HFFc6 (cell line): ENCODE measurements at places on chromosomes 7 and 10.

DNA sequence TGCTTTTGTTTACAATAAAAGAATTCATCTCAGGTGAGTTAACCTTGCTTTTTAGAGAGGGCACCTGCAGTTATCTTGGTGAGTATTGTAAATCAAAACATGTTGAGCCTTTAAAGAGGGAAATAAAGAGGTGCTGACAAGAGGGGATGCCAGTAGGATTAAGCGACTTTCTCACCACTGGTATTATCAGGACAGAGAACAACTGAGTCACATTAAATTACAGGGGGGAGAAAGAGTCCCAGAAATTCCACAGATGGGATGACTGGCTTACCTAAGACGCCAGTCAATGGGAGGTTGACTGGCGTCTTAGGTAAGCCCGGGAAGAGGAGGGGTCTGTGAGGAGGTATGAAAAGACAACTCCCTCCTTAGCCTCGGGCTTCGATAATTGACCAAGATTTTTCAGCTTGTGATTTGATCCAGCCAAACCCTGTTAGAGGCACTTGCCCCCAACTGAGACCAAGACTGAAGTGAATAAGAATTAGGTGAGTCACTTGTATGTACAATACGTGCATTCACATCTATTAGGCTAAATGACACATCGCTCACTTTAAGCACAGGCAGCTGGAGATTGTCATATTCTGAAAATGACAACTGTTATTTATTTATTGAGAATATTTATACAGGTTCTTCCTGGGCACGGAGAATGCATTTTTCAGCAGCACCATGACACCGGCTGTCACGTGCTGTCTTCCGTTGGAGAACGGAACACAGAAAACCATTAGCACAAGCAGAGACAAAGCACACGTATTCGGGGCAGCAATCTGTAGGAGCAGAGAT is 117.6 kb downstream of the SEM1 start:
- no peaks in the 10 kb centered on the region for H3K4me1 ChIP-seq
- no peak for DNase-seq
- H3K27me3 ChIP-seq, result no peaks in the 10 kb centered on the region
- no peaks in the 10 kb centered on the region for H3K36me3 ChIP-seq
- no peak overlapping the region for H3K4me3 ChIP-seq

GRCh38 chr7:106329971-106330733 is 45.4 kb upstream of the NAMPT start:
- DNase-seq, result peak; percentile 52
- peaks cover 26% of the 10 kb centered on the region for H3K4me1 ChIP-seq

DNA sequence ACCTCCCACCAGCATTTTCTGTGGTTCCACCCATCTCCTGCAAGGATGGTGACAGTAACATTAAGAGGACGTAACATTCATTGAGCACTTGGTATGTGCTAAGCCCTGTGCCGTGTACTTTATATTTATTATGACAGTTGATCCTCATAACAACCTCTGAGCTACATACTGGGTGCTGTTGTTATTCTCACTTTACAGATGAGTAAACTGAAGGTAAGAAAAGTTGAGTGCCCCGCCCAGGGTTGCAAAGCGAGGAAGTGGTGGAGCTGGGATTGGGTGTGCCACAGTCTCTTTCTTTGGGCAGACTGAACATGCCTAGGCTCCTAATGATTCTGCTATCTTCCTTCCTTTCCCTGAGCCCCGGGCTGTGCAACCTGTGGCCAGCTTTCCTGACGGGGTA is 107.4 kb downstream of the SH3PXD2A start:
- H3K36me3 ChIP-seq, result no peaks in the 10 kb centered on the region
- H3K27ac ChIP-seq, result no peak overlapping the region
- H3K27me3 ChIP-seq, result peaks cover 1% of the 10 kb centered on the region; the same call in 1 of the 2 replicates

DNA sequence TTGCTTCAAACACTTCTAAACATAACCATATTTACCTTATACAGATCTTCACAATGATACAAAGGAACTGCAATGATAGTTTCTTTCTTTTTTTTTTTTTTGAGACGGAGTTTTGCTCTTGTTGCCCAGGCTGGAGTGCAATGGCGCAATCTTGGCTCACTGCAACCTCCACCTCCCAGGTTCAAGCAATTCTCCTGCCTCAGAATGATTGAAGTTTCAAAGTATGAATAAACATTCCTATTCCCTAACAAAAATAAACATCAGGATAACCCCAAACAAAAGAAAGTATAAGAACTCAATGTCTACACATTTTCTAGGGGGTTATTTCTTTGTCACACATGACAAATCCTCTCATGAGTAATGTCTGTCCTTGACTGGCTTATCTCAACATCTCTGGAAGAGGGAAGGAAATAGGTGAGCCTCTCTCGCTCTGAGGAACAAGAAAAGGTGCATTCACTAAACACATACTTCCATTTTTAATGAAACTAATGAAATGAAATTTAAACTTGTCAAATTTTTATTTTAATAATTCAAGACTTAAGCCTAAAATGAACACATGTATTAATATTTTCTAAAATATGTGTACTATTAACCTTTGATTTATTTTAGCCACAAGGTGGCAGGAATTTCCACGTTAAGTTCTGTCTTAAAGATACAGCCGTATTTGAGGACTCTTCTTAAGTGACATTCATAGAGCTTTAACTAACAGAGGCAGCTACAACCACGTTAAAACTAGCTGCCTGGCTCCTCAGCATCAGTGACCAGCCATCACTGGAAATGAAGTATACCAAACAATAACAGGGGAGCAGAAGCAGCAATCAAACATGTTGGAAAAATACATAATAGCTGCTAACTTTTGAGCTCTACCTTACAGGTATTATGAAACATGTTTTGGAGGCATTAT is 58.3 kb downstream of the MALSU1 start:
- 0 out of 2 replicates have a peak overlapping the region, but pooled peaks have one; percentile 36 for H3K4me3 ChIP-seq
- H3K4me1 ChIP-seq, result peaks cover 40% of the 10 kb centered on the region
- peaks cover 22% of the 10 kb centered on the region; the same call in 1 of the 2 replicates for H3K36me3 ChIP-seq

GRCh38 chr7:42493436-42494198 is 256.6 kb upstream of the GLI3 start:
- H3K27me3 ChIP-seq, result peaks cover 11% of the 10 kb centered on the region
- no peaks in the 10 kb centered on the region for H3K36me3 ChIP-seq
- H3K4me1 ChIP-seq, result peaks cover 24% of the 10 kb centered on the region
- peak overlapping the region; percentile 80 for H3K4me3 ChIP-seq
